Left forelimb (tissue), 1 donor: ENCODE measurements at places on chromosomes 7 and 10.

DNA sequence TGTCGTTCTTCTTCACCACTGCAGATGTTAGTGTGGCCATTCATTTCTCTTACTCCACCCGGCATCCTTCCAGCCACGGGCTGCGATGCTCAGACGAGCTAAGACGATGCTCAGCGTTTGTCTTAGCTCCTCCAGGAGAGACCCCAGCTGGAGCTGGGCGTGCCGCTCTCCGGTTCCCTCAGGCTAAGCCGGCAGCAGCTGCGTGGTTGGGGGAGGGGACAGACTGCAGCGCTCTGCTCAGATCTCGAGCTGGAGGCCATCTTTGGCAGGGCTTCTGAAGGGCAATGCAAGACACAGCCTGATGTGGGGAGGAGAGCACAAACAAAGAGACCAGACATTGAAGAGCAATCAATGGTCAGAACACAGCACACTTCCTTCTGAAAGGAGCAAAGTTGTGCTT lies 4.8 kb downstream of the INA start:
- DNase-seq = peak; percentile 68

DNA sequence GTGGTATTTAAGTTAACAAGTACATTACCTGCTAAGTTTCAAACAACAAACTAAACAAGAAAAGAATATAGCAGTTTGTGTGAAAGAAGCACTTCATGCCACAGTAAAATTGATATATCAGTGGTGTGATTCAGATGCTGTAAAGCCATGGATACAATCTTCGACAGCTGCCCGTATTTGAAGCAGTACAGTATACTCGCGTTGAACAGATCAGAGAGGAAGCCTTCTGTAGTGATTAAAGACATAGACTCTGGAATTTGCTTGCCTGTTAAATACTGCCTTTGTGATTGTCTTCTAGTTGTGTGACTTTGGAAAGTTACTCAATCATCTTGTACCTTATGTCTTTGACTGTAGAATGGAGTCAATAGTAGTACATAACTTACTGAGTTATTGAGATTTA lies 71.7 kb downstream of the CHRM2 start:
- no peak for DNase-seq

GRCh38 chr7:28132959-28133870 lies 47.4 kb downstream of the JAZF1 start:
- no peak for DNase-seq

- no peak for DNase-seq
Measured at GRCh38 chr10:13960603-13961002, 370.1 kb downstream of the FRMD4A start.

DNA sequence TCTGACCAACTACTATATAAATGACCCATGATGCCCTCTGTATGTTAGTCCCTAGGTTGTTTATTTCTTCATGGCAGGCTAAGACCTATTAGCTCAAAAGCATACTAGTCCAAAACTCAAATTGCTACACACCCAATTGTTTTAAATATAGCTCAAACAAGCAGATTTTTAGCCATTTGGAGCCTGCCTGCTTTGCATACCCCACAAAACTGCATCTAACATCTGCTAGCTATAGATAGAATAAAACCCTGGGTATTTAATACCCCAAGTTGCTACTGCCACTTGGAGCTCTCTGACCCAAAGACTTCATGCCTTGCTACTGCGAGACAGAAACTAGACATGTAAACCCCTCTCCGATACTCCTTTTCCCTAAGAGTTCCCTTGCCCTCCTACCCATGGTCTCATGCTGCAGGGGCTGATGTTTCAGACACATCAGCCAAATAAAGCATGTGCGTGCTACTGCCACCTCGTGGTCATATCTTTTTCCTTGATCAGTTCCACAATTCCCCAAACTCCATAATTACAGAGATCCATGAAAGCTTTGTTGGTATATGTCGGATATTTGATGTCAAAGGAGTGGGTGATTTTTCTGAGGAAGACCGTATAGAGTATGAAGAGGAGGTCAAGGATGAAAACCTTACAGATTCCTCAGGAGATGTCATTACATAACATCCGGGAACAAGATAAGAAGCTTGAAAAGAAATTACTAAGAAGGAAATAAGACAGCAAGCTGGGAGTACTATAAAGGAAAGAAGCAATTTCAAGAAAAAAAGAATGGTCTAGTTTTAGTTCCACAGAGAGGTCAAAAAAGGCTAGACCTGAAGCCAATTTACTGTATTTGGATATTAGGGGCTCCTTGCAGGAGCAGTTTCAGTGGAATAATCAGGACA lies 386.6 kb downstream of the SH2D4B start:
- no peak for DNase-seq

DNA sequence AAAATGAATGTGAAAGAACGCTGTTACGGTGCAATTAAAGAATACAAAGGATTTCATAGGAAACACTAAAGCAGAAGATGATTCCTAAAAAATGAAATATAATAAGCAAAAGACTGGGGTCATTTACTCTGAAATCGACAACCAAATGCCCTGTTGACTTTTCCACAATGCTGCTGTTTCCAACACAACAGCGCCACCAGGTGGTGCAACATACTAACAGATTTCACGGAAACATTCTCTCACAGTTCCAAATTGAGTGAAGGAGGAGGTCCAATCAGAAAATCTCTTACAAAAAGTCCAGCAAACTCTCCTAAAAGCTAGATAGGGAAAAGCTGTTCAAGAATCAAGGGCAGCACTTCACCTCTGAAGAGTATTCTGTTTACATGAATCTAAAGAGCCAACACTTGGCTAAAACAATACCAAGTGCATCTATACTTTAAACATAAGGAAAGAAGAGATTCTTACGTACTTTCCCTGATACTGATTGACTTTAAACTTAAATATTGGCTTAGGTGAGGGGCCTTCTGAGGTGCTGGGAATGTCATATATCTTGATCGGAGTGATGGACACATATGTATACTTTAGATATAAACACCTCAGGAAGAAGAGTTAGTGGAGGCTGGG lies 55.9 kb downstream of the UPF2 start:
- DNase-seq = peak; percentile 74

- no peak for DNase-seq
Measured at GRCh38 chr10:11215471-11215870, 197.8 kb downstream of the CELF2 start.
